Activated CD8-positive, alpha-beta memory T cell treated with anti-CD3 and anti-CD28 coated beads, Interleukin-2, amount 10 ng/mL, durations not matched to agents 7 days and 5 days (primary cell): ENCODE measurements at places on chromosomes 6 and 20. TPM values are rescaled to one million over a fixed set of nuclear protein-coding genes. Genes with fewer than 3 reads are reported as not detected.
A peak's percentile ranks its signal among the peaks of the same experiment; 100 is the strongest.

DNA sequence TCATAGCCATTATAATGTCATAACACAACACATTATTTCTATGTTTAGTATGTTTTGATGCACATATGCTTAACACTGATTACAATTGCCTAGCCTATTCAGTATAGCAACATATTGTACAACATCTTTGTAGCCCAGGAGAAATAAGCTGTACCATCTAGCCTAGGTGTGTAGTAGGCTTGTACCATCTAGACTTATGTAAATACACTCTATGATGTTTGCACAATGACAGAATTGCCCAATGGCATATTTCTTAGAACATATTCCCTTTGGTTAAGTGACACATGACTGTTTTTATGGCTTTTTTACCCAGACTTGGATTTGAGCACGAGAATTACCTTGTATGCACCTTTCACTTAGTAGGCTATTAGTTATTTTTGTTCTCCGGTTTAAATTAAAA is 64.5 kb upstream of the HIVEP1 start:
- DNase-seq, result no peak
- peaks cover 8% of the 10 kb centered on the region for H3K27me3 ChIP-seq
- no peaks in the 10 kb centered on the region for H3K4me1 ChIP-seq
- H3K36me3 ChIP-seq, result no peaks in the 10 kb centered on the region

- no peaks in the 10 kb centered on the region for H3K36me3 ChIP-seq
- no peaks in the 10 kb centered on the region for H3K27me3 ChIP-seq
- no peak overlapping the region for H3K27ac ChIP-seq
- no peaks in the 10 kb centered on the region for H3K4me1 ChIP-seq
- no peak overlapping the region for H3K4me3 ChIP-seq
Measured at GRCh38 chr20:61134296-61135030, 117.6 kb upstream of the CDH4 start.

SYNGAP1 gene
- total RNA-seq, result 24.1 TPM

DNA sequence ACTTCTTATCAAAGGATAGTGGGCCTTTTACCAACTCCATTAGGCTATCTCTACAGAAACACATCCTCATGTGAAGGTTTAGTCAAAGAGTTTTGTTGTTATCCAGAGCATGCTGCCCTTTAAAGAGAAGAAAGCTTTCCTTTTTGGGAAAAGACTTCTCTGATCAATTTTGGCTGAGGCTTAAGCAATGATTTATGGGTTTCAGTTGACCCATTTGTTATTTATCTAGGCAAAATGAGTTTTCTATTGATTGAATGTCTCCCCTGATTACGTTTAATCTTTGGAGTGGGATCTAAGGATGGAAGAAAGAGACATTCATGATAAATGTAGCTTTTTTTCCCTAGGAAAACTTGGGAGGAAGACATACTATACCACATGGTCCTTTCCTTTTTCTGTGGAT is 326.6 kb upstream of the JAG1 start:
- H3K27me3 ChIP-seq, result no peaks in the 10 kb centered on the region
- H3K36me3 ChIP-seq, result no peaks in the 10 kb centered on the region
- no peak overlapping the region for H3K27ac ChIP-seq

CD40 gene
- total RNA-seq, result 1.3 TPM

GFRAL gene
- total RNA-seq, result not detected

- H3K4me1 ChIP-seq, result peaks cover 2% of the 10 kb centered on the region
- no peak for DNase-seq
- no peaks in the 10 kb centered on the region for H3K27me3 ChIP-seq
- H3K4me3 ChIP-seq, result no peak overlapping the region
Measured at GRCh38 chr6:105330913-105331312, 72.0 kb downstream of the PREP start.

- peaks cover 2% of the 10 kb centered on the region for H3K36me3 ChIP-seq
- no peak overlapping the region for H3K4me3 ChIP-seq
- peaks cover 29% of the 10 kb centered on the region for H3K4me1 ChIP-seq
- peaks cover 5% of the 10 kb centered on the region for H3K27me3 ChIP-seq
- DNase-seq, result no peak
Measured at GRCh38 chr20:5848711-5849505, 98.7 kb downstream of the SHLD1 start.

GRCh38 chr20:63703976-63704748 is 3.6 kb downstream of the ARFRP1 start:
- H3K36me3 ChIP-seq, result peaks cover 23% of the 10 kb centered on the region
- DNase-seq, result no peak
- H3K27ac ChIP-seq, result no peak overlapping the region
- H3K4me1 ChIP-seq, result peaks cover 41% of the 10 kb centered on the region
- H3K27me3 ChIP-seq, result no peaks in the 10 kb centered on the region

DNA sequence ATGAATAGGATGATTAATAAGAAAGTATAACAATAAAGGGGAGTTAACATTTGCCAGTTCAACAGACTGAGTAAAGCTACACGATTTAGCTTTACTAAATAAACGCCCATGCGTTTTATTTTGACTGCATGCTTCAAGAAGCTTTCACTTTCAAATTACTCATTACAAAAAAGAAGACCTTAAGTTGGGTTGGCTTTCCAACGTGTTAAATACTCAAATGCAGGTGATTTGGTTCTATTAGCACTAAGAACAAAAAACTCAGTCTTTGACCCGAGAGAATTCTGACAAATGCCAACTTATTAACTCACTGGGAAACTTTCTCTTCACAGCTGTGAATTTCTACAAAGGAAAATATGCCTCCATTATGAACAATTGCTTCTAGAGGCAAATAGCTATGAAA is 24.8 kb downstream of the RNF146 start:
- H3K27me3 ChIP-seq, result no peaks in the 10 kb centered on the region
- DNase-seq, result no peak
- peaks cover 22% of the 10 kb centered on the region for H3K4me1 ChIP-seq

- H3K27me3 ChIP-seq, result peaks cover 5% of the 10 kb centered on the region
- DNase-seq, result no peak
- H3K27ac ChIP-seq, result no peak overlapping the region
- no peaks in the 10 kb centered on the region for H3K4me1 ChIP-seq
- no peaks in the 10 kb centered on the region for H3K36me3 ChIP-seq
Measured at GRCh38 chr20:24422091-24422760, 47.2 kb upstream of the SYNDIG1 start.

RTN4IP1 gene
- 9.4 TPM for total RNA-seq

NUDT3 gene
- 13.4 TPM for total RNA-seq

GRCh38 chr6:134911547-134911946 is 38.4 kb downstream of the ALDH8A1 start:
- peaks cover 17% of the 10 kb centered on the region for H3K27me3 ChIP-seq
- DNase-seq, result no peak
- no peak overlapping the region for H3K4me3 ChIP-seq
- no peak overlapping the region for H3K27ac ChIP-seq

DNA sequence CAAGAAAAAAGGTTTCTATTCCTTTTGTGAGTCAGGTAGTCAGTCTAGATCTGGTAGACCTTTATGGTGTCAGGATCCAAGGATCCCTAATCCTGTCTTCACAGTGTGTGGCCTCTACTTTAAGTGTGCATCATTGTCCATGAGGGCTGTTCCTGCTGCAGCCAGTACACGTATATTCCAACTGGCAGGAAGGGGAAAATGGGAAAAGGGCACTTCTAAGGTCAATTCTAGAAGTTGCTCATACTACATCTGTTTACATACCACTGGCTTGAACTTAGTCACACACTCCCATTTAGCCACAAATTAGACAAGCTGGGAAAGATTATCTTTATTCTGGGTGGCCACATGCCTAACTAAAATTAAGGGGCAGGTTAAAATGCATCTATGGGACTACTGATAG is 9.7 kb upstream of the MMS22L start:
- H3K36me3 ChIP-seq, result peaks cover 6% of the 10 kb centered on the region
- H3K27me3 ChIP-seq, result peaks cover 32% of the 10 kb centered on the region

DNA sequence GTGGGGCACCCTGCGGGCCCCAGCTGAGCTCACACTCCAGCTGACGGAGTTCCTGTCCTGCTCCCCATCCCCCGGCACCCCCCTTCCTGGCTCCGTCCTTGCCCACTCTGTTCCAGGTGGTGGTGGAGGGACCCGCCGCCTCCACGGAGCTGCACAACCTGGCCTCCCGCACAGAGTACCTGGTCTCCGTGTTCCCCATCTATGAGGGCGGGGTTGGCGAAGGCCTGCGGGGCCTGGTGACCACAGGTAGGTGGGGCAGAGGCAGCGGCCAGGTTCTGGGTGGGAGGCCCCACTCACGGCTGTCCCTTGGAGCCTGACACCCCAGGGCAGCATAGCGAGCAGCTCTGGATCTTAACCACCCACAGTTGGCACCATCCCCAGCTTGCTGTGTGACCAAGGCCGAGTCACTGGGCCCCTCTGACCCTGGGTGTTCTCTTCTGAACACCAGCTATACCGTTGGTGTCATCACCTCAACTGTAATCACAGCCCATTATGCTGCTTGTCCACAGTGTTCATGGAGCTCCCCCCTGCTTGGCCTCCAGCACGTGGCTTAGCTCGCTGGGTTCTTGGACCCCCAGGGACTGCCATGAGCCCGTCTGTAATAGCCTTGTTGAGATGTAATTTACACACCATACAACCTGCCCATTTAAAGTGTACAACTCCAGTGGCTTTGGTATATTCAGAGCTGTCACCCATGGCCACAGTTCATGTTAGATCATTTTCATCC is 17.4 kb downstream of the COL20A1 start:
- H3K4me1 ChIP-seq, result no peaks in the 10 kb centered on the region
- DNase-seq, result no peak
- no peak overlapping the region for H3K4me3 ChIP-seq
- H3K27ac ChIP-seq, result no peak overlapping the region
- H3K36me3 ChIP-seq, result no peaks in the 10 kb centered on the region

DNA sequence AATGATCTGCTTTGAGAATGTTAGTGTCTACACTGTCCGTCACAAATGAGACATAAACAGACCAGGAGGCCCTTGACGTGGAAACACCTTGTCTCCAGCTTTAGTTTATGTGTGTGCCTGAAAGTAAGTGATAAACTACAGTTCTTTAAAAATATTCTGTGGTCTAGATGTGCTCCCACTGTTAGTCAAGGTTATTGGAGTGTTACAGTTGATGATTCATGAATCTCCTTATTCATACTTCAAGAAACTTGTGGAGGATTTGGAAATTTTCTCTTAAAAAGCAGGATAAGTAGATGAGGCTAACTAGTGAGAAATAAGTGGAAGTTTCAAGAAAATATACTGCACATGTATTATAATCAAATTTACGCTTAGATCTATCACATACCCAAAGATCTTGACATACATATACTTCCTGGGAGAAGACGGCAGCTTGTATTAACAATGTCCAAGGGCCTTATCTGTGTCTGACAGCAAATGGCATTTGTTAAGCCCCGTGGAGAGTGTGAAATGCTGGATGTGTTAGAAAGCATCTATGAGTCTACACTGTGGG is 90.5 kb upstream of the MBOAT1 start:
- H3K4me1 ChIP-seq, result no peaks in the 10 kb centered on the region
- no peaks in the 10 kb centered on the region for H3K36me3 ChIP-seq

- H3K27ac ChIP-seq, result no peak overlapping the region
- DNase-seq, result no peak
- no peaks in the 10 kb centered on the region for H3K27me3 ChIP-seq
- H3K4me3 ChIP-seq, result no peak overlapping the region
- no peaks in the 10 kb centered on the region for H3K4me1 ChIP-seq
- no peaks in the 10 kb centered on the region for H3K36me3 ChIP-seq
Measured at GRCh38 chr6:121879149-121879548, 443.7 kb downstream of the GJA1 start.

RIMS4 gene
- total RNA-seq, result not detected

DNA sequence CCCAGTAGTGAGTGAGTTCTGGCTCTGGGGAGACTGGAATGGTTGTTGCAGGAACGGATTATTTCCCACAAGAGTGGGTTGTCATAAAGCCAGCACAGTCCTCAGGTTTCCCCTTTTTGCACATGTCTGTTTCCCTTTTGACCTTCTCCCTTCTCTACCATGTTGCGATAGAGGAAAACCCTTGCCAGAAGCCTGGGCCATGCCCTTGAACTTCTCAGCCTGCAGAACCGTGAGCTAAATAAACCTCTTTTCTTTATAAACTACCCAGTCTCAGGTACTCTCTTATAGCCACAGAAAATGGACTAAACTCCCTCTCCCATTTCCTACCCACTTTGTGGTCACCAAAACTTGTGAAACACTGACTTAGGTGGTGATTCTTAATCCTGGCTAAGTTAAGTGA is 7.2 kb upstream of the PPP1R16B start:
- H3K27ac ChIP-seq, result no peak overlapping the region
- H3K27me3 ChIP-seq, result no peaks in the 10 kb centered on the region
- H3K36me3 ChIP-seq, result peaks cover 13% of the 10 kb centered on the region
- H3K4me1 ChIP-seq, result peaks cover 38% of the 10 kb centered on the region

RNF144B gene
- total RNA-seq, result 0.23 TPM

DNA sequence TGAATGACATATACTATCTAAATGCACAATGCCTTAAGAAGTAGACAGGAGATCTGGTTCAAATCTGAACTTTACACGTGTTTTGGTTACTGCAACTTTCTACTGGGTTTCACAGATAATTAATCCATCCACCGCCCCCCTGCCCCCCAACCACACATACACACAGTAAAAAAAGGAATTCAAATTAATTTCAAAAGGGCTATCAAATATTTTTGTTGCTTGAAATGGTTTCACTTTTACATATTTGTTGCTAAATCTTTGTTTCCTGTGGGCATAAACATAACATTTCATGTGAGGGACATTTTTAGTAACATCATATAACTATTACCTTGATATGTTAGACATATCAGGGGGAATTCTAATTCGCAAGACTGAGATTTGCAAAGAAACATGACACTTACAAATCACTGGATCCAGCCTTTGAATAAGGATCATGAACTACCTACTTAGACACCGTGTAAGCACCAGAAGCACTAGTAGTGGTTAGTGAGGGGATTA is 7.5 kb downstream of the NEDD9 start:
- DNase-seq, result no peak
- H3K4me1 ChIP-seq, result peaks cover 88% of the 10 kb centered on the region
- peak overlapping the region; percentile 59 for H3K4me3 ChIP-seq
- no peaks in the 10 kb centered on the region for H3K27me3 ChIP-seq
- peak overlapping the region; percentile 91 for H3K27ac ChIP-seq

GTF2H4 gene
- total RNA-seq, result 30.0 TPM

MPC1 gene
- total RNA-seq, result 37.4 TPM

DNA sequence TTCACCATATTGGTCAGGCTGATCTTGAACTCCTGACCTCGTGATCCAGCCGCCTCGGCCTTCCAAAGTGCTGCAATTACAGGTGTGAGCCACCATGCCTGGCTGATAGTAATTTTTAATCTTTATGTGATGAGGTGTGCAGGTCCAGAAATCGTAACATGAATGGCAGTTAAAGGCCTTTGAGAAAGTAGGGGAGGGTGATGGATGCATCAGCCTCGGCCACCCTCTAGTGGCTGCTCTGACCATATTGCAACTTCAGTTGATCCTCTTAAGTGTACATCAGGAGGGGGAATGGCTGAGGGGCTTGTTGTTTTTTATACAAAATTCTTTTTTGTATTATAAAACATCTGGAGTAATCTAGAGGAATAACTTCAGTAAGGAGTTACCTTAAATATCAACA is 193.0 kb downstream of the ZFAND3 start:
- no peak for DNase-seq
- peaks cover 8% of the 10 kb centered on the region for H3K36me3 ChIP-seq
- H3K4me3 ChIP-seq, result no peak overlapping the region
- H3K27ac ChIP-seq, result no peak overlapping the region
- no peaks in the 10 kb centered on the region for H3K27me3 ChIP-seq

CNKSR3 gene
- not detected for total RNA-seq
